ENCODE measurements at places on chromosomes 2 and 18. TPM values are rescaled to one million over a fixed set of nuclear protein-coding genes. Genes with fewer than 3 reads are reported as not detected.

GRCh38 chr2:165686800-165687199 is 107.2 kb downstream of the GALNT3 start:
- H3K27ac ChIP-seq = no peak overlapping the region
- H3K4me3 ChIP-seq = no peak overlapping the region
- no peaks in the 10 kb centered on the region for H3K27me3 ChIP-seq
- no peak for DNase-seq
- H3K36me3 ChIP-seq = no peaks in the 10 kb centered on the region
- no peaks in the 10 kb centered on the region for H3K4me1 ChIP-seq

GRCh38 chr2:31523871-31524492 is 56.8 kb downstream of the SRD5A2 start:
- no peaks in the 10 kb centered on the region for H3K4me1 ChIP-seq
- no peak overlapping the region for H3K27ac ChIP-seq
- no peak overlapping the region for H3K4me3 ChIP-seq
- H3K36me3 ChIP-seq = no peaks in the 10 kb centered on the region

GRCh38 chr2:75321599-75321922 is 122.2 kb upstream of the TACR1 start:
- no peak overlapping the region for H3K27ac ChIP-seq
- no peaks in the 10 kb centered on the region for H3K36me3 ChIP-seq
- no peaks in the 10 kb centered on the region for H3K4me1 ChIP-seq
- no peak overlapping the region for H3K4me3 ChIP-seq
- no peak for DNase-seq
- H3K27me3 ChIP-seq = no peaks in the 10 kb centered on the region

GRCh38 chr18:79572093-79572780 is 107.4 kb upstream of the CTDP1 start:
- no peak overlapping the region for H3K27ac ChIP-seq
- no peaks in the 10 kb centered on the region for H3K36me3 ChIP-seq
- H3K4me3 ChIP-seq = no peak overlapping the region

DNA sequence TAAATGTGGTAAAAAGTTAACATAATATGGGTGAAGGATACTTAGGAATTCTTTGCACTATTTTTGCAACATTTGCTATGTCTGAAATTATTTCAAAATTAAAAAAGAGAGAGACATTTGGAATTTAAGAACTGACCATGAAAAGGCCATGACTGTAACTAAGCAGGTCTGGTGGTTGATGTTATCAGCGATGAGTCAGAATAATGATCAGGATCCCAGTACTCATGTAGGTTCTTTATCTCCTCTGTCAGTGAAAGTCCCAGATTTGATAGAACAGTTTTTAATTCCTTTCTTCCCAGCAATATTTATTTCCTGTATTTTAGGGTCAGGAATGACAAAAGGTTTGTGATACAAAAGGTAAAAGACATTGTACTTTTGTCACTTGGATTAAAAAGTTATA is 242.4 kb upstream of the ZNF521 start:
- H3K4me1 ChIP-seq = no peaks in the 10 kb centered on the region
- no peak overlapping the region for H3K4me3 ChIP-seq
- no peak overlapping the region for H3K27ac ChIP-seq
- DNase-seq = peak; percentile 6
- H3K27me3 ChIP-seq = peaks cover 11% of the 10 kb centered on the region
- no peaks in the 10 kb centered on the region for H3K36me3 ChIP-seq

- peak overlapping the region; percentile 31 for H3K27ac ChIP-seq
- no peaks in the 10 kb centered on the region for H3K36me3 ChIP-seq
- no peaks in the 10 kb centered on the region for H3K27me3 ChIP-seq
Observed at GRCh38 chr2:8684878-8685696, 3.2 kb downstream of the ID2 start.

DNA sequence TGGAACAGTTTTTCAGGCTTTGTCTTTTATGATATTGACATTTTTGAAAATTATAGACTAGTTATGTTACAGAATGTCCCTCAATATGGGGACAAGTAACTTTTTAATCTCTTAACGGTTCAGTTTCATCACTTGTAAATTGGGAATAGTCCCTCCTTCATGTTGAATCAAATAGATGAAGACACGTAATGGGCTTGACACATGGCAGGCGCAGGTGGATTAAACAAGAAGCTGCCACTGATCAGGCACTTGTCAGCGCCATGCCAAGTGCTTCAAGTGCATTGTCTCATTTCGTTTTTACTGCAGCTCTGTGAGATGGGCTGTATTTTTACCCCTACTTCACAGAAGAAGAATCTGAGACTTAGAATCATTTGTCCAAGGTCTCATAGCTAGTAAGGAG is 9.5 kb upstream of the SMAD4 start:
- no peak for DNase-seq
- no peak overlapping the region for H3K4me3 ChIP-seq
- H3K27me3 ChIP-seq = no peaks in the 10 kb centered on the region
- H3K4me1 ChIP-seq = no peaks in the 10 kb centered on the region
- no peaks in the 10 kb centered on the region for H3K36me3 ChIP-seq

GRCh38 chr2:241615041-241615440 is 21.9 kb downstream of the THAP4 start:
- no peaks in the 10 kb centered on the region for H3K4me1 ChIP-seq
- no peaks in the 10 kb centered on the region for H3K27me3 ChIP-seq
- no peak overlapping the region for H3K4me3 ChIP-seq
- no peak overlapping the region for H3K27ac ChIP-seq
- no peak for DNase-seq

DNA sequence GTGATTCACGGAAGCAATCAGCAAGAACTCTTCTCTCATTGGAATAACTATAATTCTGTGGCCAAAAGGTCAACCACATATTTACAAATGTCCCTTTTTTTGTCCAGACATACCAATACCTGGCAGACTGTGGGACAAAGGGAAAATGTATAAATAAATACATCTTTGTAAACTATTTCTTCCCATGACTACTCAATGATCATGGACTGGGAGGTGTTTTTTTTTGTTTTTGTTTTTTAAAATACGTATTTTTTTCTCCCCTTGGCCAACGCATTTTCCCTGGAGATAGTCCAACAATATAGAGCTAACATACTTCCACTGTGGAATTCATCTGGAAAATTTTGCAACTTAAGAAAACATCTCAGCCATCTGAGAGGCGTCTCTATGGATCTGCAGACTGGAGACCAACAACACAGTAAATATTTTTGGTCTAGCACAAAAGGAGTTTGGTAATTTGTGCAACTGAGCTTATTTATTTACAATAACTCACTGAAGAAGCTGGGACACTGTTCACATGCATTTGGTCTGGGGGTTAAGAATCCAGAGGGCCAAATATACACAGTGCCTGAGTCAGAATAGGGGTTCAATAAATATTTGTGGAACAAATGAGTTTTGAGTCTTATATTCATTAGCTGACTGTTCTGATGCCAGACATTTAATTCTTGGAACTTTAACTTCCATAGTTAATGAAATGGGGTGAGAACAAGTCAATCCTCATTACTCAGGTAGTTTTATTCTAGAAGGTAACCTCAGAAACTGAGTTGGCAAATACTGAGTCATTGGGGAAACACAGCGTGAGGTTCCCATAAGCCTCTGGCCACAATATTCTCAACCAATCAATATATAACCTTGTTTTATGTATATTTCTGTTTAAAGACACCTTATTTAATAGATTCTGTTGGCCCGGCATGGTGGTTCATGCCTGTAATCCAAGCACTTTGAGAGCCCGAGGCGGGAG is 36.2 kb downstream of the CCBE1 start:
- no peaks in the 10 kb centered on the region for H3K36me3 ChIP-seq
- H3K27ac ChIP-seq = peak overlapping the region; percentile 80
- no peaks in the 10 kb centered on the region for H3K27me3 ChIP-seq
- DNase-seq = peak; percentile 79

DNA sequence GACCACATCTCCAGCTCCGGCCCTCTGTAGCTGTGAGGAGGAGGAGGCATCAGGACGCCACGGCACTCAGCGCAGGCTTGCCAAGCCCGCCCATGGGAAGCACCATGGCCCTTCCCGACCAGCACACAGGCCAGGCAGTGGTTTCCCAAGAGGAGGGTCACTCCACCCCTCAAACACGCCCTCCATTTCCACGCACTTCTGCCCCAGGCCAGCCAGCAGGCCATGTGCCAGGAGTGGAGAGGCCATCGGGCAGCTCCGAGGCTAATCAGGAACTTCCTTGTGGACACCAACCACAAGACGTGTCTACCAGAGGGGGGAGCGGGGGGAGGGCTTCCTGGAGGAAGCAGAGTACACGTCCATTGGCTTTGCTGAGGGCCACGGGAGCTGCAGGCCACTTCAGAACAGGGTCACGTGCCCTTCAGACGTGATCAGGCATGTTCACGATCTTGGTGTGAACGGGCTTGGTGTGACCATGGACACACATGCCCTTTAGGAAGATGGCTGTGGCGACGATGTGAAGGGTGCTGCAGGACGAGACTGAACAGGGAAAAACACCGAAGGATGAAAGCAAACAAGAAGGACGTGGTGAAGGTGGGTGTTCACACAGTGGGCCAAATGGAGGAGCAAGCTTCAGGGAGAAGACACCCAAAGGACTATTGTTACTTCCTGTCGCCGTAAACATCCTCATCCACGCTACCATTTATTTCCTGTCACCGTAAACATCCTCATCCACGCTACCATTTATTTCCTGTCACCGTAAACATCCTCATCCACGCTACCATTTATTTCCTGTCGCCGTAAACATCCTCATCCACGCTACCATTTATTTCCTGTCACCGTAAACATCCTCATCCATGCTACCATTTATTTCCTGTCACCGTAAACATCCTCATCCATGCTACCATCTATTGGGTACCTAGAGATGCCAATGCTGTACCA is 6.5 kb upstream of the MTERF4 start:
- no peak overlapping the region for H3K4me3 ChIP-seq
- no peak overlapping the region for H3K27ac ChIP-seq
- no peak for DNase-seq
- H3K27me3 ChIP-seq = no peaks in the 10 kb centered on the region

DNA sequence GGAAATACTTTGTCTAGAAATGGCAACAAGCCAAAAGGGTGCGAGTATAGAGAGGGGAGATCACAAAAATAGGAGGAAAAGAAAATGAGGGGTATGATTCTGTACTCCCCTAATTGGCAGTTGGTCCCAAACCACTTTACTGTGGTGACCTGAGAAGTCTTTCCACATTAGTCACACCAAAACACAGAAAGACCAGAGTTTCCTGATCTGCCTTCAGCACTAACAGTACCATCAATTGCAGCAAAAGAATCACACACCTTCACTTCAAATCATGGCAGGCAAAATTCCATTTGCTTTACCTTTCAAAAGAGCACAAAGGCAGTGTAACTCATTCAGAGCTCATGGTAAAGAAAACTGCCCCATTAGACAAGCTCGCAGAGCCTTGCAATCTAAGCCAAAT is 86.8 kb downstream of the ALK start:
- peak overlapping the region; percentile 15 for H3K4me3 ChIP-seq
- H3K27me3 ChIP-seq = no peaks in the 10 kb centered on the region
- H3K36me3 ChIP-seq = no peaks in the 10 kb centered on the region
- peak; percentile 81 for DNase-seq

- H3K4me1 ChIP-seq = peaks cover 29% of the 10 kb centered on the region
- no peaks in the 10 kb centered on the region for H3K27me3 ChIP-seq
- H3K27ac ChIP-seq = peak overlapping the region; percentile 11
- H3K36me3 ChIP-seq = no peaks in the 10 kb centered on the region
- H3K4me3 ChIP-seq = no peak overlapping the region
Observed at GRCh38 chr2:121532894-121533293, 2.2 kb downstream of the RNU4ATAC start.

GRCh38 chr18:3170441-3171161 is 49.2 kb downstream of the MYOM1 start:
- H3K27ac ChIP-seq = no peak overlapping the region
- no peak for DNase-seq

GRCh38 chr2:43897492-43897891 is 58.7 kb downstream of the ABCG8 start:
- no peak overlapping the region for H3K4me3 ChIP-seq
- no peaks in the 10 kb centered on the region for H3K4me1 ChIP-seq
- peaks cover 85% of the 10 kb centered on the region for H3K36me3 ChIP-seq
- H3K27ac ChIP-seq = no peak overlapping the region

DNA sequence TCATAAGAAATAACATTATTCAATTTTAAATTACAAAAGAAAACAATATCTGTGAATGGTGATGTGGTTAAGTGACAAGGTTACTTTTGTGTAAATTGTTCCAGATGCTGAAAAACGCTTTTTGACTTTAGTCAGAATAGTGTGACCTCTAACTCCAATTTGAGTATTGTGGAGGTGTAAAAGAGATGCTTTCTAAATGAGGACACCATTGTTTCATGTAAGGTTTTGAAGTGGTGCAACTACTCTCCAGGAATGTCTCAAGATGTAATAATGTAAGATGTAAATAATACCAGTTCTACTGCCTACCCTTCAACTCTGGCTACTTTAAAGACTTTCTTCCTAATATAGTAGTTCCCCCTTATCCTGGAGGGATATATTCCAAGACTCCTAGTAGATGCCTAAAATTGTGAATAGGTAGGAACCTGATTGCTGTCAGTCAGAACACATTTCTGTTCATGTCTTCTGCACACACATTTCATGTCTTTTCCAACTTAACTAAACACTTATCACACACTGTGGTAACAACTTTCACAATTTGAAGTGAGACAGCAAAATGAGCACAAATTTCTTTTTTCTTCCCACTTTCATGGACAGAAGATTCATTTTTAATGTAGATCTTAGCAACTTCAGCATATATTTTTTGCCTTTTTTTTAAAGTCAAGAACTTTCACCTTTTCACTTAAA is 39.1 kb upstream of the PPP1R1C start:
- peak overlapping the region; percentile 20 for H3K4me3 ChIP-seq
- no peaks in the 10 kb centered on the region for H3K36me3 ChIP-seq
- no peak for DNase-seq
- peak overlapping the region; percentile 44 for H3K27ac ChIP-seq
- H3K27me3 ChIP-seq = no peaks in the 10 kb centered on the region

- no peaks in the 10 kb centered on the region for H3K36me3 ChIP-seq
- peak overlapping the region; percentile 44 for H3K4me3 ChIP-seq
- no peaks in the 10 kb centered on the region for H3K27me3 ChIP-seq
- peak overlapping the region; percentile 83 for H3K27ac ChIP-seq
- peak; percentile 89 for DNase-seq
- H3K4me1 ChIP-seq = peaks cover 24% of the 10 kb centered on the region
Observed at GRCh38 chr18:74745633-74746403, 148.1 kb downstream of the ZNF407 start.

DNA sequence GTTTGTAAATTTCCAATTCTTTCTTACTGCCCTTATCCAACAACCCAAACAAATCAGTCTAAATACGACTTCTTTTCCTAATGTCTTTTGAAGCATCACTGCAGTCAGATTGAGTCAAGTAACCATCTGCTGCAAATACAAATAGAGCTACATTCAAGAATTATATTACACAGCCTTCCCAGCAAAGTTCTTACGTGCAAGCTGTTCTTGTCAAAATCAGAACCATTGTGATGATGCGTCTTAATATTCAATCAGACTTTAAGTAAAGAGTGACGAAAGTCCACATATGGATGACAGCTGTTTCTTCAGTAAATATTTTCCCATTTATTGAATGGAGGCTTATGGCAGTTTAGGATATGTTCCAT is 943.8 kb downstream of the LRP1B start:
- H3K27ac ChIP-seq = no peak overlapping the region
- H3K27me3 ChIP-seq = no peaks in the 10 kb centered on the region
- H3K4me1 ChIP-seq = no peaks in the 10 kb centered on the region
- no peak for DNase-seq

GRCh38 chr2:16481351-16481750 is 184.3 kb downstream of the CYRIA start:
- no peak overlapping the region for H3K4me3 ChIP-seq
- no peak for DNase-seq

Gene CABYR
- total RNA-seq = 5.4 TPM

Gene TWIST2
- total RNA-seq = 5.8 TPM

Gene DOK1
- total RNA-seq = 6.0 TPM

Gene SOCS6
- 20.8 TPM for total RNA-seq

Gene ERCC3
- total RNA-seq = 44.3 TPM

Gene ALPI
- total RNA-seq = not detected

Gene SERPINB11
- not detected for total RNA-seq

Gene PRKCE
- total RNA-seq = 4.4 TPM

Gene CD226
- 0.69 TPM for total RNA-seq

Gene AGXT
- not detected for total RNA-seq
